ENCODE measurements at places on chromosomes 7 and 10.

GRCh38 chr7:117019786-117020590 is 66.7 kb downstream of the ST7 start:
- peak; percentile 84 for DNase-seq

DNA sequence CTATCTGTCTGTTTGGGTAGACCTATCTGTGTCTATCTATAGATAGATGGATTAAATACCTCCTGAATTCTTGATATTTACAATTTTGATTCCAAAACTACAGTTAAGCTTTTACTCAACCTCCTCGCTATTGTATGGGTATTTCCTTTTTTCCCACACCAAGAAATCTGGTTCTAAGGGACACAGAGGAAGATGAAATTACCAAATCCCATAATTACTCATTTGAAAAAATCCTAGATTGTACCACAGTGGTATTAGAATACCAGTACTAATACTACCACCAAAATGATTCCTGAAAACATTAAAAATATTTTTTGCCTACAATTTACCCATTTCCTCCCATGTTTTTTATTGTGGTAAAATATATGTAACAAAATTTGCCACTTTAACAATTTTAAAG is 53.2 kb downstream of the LRGUK start:
- no peak for DNase-seq

DNA sequence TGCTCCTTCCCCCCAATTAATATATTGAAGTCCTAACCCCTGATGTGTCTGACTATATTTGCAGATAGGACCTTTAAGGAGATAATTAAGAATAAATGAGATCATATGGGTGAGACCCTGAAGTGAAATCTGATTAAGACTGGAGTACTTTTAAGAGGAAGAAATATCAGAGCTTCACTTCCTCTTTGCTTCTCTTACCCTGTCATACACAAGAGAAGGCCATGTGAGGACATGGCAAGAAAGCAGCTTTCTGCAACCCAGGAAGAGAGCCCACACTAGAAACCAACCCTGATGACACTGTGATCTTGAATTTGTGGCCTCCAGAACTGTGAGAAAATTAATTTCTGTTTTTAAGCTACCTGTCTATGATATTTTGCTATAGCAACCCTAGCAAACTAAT is 44.2 kb downstream of the JMJD1C start:
- no peak for DNase-seq

DNA sequence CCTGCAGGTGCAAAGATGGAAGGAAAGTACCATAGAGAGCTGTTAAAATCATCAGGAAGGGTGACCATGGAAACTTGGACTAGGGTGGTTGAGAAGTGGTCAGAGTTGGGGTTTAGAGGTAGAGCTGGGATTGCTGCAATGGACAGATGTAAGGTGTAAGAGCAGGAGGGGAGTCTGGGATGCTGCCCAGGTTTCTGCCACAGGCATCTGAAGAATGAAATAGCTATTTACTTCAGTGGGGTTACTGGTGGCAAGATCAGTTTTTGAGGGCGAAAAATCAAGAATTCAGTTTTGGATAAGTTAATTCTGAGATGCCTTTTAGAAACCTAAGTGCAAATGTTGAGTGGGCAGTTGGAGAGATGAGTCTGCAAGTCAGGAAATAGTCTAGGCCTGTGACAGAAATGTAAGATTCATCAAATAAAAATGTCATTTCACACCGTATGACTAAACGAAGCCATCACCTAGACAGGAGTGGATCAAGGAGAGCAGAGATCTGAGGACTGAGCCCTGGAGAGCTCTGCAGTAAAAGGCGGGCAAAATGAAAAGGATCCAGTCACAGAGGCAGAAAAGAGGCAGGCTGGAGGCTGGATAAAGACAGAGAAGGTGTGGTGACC is 22.7 kb upstream of the TOMM7 start:
- no peak for DNase-seq

GRCh38 chr7:130489140-130489983 is 2.5 kb upstream of the MEST start:
- DNase-seq, result no peak

- DNase-seq, result no peak
These were observed 11.3 kb downstream of the NOLC1 start for GRCh38 chr10:102163342-102163989.

- no peak for DNase-seq
These were observed 515 bp downstream of the BEND7 start for GRCh38 chr10:13528123-13528874.

GRCh38 chr10:92880233-92880861 is 32.0 kb downstream of the EXOC6 start:
- DNase-seq, result no peak

GRCh38 chr7:134778941-134779740 is at the start of gene CALD1:
CALD1 (plus strand) TSS chr7:134779634; CDS start chr7:134867734, 88,100 bp downstream.
- peak; percentile 80 for DNase-seq

GRCh38 chr10:121036431-121036830 is 185.3 kb downstream of the WDR11 start:
- no peak for DNase-seq

DNA sequence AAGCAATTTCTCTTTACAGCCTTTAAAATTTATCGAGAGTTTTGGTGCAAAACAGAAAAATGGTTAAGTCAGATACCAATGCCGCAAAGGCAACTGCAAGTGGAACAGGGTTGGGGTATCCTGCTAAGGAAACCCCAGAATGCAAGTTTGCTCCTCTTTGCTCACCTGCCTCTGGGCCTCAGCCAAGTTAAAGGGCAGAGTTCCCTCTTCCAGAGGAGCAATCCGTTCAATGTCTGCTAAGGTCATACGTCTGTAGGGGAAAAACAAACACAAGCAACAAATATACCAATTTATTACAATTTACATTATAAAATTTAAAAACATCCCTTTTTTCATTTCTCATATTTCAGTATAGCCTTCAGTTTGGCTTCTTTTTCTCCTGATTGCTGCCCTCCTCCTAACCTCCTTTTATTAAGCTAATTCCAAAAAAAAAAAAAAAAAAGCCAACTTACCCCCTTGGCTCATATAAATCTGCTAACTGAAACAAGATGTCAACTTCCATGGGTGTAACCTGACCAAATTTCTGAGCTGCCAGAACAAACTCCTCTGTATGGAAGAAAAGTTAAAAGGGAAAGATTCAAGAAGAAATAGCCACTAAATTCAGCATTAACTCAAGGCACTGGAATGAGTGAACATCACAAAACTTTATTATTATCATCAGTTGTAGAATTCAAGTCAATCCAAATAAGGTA is 132.6 kb downstream of the SLC25A13 start:
- no peak for DNase-seq

DNA sequence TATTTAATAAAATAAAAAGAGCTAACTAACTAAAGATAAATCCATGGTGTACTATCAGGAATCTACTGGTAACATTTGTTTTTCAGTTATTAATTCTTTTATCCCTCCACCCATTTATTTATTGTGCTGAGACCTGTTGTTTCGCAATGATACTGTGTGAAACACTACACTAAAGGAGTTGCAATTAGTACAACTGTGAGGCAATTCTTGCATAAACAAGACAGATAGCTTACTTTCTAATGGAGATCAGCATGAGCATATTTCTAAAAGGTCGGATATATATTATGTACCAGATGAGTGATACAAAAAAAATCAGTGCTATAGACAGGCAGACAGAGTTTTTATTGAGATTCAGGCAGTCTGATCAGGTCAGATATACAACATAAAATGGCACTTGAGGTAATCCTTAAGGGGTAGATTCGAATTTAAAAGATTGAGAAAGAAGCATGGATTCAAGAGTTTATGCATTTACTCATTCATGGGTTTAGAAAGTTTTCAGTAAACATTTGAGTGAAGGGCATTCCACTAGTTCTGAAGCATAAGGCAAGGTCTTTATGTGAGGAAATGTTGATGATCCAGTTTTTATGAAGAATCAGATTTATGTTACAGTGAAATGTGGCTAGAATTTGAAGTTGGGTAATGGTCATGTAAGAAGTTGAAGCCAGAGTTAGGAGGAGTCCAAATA is 147.6 kb downstream of the POLR1F start:
- no peak for DNase-seq

- no peak for DNase-seq
These were observed 10.0 kb upstream of the SLIT1 start for GRCh38 chr10:97195706-97196222.

DNA sequence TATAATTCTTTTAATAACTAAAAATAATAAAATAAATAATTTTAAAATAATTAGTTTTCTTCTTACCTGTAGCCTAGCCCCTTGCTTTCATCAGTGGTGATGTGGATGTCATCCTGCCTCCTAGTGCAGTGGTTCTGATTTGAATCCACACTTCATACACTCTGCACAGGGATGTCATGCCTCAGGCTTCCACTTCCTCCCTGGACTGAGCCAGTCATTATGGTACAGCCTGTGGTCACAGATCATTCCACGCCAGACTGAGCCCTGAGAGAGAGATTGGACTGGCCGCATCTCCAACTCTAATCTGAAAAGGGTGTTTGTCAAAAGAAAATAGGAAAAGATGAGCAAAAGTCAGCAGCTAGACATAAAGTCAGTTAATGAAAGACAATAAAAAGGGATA is 436.2 kb upstream of the IGFBP3 start:
- DNase-seq, result no peak

- no peak for DNase-seq
These were observed 251.6 kb upstream of the MEOX2 start for GRCh38 chr7:15938115-15938514.

DNA sequence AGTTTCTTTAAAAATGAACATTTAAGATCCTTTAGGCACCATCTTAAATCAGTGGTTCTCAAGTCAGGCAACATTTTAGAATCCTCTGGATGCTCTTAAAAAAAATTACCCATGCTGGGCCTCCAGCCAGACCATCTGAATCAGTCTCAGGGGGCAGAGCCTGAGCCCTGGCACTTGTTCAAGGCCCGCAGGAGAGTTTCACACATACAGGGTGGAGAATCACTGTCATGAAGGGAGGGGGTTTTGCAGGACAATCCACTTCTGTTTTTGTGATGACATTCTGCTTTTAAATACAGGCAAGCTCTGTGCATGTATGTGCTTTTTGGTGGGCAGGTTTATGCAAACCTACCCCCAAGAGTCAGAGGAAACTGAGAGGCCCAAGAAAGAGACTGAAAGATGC is 268.6 kb downstream of the SEC23IP start:
- no peak for DNase-seq

GRCh38 chr10:103901299-103901698 is 16.7 kb downstream of the STN1 start:
- no peak for DNase-seq

- DNase-seq, result no peak
These were observed 349.1 kb downstream of the TCERG1L start for GRCh38 chr10:130962240-130963051.

DNA sequence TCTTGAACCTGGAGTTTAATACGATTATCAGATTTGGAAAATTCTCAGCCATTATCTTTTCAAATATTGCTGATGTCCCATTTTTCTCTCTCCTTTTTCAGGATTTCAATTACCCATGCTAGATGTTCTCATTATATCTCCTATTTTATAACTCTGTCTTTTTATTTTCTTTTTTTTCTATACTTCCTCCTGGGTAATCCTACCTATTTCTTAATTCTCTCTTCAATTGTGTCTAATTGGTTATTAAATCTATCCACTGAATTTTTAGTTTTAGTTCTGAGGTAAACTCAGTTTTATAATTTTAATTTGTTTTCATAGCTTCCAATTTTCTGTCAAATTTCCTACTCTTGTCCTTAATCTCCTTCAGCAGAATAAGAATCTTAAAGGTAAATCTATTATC is 15.6 kb downstream of the STEAP1 start:
- DNase-seq, result no peak

DNA sequence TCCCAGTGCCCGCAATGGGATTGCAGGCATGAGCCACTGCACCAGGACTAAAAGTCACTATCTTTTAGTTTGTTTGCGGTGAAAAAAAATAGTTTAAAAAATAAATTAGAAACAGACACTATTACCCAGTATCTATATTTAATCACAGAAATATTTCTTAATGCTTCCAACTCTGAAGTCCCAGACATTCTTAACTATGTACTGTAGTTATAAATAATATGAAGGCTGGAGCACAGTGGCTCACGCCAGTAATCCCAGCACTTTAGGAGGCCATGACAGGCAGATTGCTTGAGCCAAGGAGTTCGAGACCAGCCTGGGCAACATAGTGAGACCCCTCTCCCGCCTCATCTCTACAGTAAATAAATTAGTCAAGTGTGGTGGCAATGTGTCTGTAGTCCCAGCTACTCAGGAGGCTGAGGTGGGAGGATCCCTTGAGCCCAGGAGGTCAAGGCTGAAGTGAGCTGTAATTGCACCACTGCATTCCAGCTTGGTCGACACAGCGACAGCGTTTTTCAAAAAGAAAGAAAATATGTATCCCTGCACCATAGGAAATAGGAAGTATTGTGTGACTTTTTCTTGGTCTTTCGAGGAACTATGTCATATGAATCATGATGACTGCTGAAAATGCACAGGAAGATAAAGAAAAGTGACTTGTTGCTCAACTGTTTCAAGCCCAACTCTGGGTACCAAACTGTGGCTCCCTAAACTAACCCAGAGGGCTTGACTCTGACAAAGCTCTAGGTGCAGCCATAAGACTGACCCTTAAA is 74.9 kb upstream of the STEAP1B start:
- DNase-seq, result no peak

DNA sequence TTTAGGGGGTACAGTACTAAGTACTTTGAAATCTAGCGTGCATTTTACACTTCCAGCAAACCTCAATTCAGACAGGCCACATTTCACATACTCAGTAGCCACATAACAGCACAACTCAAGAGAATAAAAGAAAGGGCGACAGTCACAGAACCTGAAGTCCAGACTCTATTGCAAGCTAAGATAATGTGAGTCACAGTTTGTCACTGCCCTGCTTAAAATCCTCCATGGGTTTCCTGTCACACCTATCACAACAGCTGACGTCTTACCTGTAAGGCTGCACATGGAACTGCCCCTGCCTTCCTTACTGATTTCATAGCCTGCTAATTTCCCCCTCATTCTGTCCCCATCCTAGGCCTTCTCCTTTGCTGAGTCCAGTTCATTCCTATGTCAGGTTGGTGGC is 16.1 kb upstream of the CDK14 start:
- DNase-seq, result no peak

DNA sequence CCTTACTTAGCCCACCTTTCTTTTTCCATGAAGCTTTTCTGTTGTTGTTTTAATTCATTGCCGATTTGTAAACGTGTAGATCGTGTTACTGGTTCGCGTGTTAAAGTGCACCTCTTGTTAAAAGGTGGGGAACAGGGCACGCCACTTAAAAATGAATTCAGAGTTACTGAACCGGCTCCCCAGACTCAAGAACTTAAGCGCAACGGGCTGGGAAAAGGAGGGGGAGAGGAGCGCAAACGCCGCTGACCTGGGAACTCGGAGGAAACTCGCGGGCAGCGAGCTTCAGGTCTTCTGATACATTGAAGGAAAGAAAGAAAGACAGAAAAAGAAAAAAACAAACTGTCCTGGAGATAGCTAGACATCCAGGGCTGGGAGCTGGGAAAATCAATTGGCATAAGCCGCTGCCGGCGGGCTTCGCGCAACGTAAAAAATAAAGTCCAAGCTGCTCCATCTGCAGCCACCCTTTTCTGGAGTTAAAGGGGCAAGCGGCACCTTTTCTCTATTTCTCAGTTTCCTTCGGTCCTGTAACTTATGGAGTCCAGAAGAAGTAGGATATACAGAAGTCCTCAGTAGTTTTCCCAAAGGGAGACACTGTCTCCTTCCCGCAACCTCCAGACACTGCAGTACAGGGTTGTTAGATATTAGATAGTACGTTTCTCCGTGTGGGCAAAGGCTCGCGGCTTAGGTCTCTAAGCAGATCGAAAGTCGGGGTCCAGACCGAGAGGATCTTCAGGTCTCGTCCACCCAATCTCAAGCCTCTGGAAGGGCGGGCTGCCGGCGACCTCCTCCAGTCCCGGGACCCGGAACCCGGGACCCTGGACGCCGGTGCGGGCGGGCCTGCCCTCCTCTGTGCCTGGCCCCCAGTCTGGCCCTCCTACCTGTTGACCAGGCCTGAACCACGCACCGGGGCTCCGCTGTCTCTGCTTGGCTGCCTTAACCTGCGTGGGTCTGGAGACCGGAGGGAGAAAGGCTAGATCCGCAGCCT is 1.8 kb upstream of the DLX6 start:
- no peak for DNase-seq

Measured in brain pericyte (primary cell).